ENCODE measurements at places on chromosomes 5 and 9.

- no peak for DNase-seq
These were observed 185.2 kb downstream of the GADD45G start for GRCh38 chr9:89789922-89790510.

- DNase-seq, result no peak
These were observed 307.0 kb downstream of the EFNA5 start for GRCh38 chr5:107363768-107364167.

DNA sequence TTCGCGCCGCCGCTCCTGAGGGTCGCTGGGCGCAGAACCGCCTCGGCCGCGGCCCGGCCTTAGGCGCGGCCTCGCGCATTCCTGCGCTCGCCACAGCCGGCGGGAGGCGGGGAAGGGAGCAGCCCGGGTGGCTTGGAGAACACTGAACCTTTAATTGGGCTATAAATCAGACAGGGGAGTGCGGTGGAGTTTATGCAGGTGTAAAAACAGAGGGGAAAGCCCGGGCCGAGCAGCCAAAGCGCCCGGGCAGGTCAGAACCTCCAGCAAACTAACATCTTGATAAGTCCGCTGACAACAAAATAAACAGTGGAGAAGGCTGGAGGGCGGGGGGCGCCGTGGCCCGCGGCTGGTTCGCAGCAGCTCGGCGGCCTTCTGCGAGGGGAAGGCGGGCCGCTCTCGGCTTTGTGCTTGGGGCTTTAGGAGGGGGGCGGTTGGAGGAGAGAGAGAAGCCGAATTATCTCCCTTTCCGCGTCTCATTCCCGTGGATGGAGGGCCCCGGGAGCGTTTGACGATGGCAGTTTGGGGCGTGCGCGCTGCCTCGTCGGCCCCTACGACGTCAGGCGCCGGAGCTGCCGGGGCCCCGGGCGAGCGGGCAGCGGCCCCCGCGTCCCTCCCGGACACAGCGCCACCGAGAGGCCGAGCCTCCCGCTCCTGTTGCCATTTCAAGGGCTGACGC, 11.3 kb downstream of the FOXD1 start:
- no peak for DNase-seq

DNA sequence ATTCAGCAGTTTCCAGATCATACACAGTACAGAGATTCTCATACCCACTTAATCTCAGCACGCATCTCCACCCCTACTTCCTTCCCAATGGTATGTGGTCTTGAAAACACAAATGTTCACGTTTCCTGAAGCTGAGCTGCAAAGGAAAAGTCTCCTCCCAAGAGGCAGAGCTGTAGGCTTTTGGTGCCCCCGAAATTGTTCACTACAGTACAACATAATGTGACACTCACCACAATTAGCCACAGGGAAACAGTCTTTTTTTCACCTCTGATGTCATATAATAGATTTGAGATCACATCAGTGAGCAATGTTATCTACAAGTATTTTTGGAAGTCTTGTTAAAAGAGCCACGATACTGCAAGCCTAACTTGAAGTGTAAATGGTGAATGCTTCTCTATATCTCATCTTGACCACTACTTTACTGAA, 40.2 kb downstream of the NFIB start:
- no peak for DNase-seq

DNA sequence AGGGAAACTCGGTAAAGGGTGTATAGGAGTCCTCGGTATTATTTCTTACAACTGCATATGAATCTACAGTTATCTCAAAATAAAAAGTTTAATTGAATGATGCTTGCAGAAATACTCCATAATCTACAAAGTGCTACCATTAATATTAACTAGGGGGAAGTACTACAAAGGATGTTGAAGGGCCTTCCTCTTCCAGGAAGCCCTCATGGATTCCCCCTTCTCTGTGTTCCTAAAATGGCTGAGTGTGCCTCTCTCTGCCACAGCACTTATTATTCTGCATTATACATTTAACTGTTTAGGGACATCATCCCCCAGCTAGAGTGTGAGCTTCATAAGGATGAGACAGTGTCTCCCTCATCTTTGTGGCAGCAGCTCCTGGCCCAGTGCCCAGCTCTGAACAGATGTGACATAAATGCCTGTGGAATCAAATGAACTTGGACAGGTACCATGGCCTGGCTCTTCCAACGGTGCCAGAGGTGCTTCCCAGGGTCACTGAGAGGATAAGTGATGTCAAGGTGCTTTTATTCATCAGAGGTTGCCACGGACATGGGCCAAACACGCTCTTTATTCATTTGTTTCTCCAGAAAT, 99.5 kb downstream of the PAX5 start:
- no peak for DNase-seq

GRCh38 chr9:14935106-14935751, 25.0 kb upstream of the FREM1 start:
- DNase-seq, result no peak

DNA sequence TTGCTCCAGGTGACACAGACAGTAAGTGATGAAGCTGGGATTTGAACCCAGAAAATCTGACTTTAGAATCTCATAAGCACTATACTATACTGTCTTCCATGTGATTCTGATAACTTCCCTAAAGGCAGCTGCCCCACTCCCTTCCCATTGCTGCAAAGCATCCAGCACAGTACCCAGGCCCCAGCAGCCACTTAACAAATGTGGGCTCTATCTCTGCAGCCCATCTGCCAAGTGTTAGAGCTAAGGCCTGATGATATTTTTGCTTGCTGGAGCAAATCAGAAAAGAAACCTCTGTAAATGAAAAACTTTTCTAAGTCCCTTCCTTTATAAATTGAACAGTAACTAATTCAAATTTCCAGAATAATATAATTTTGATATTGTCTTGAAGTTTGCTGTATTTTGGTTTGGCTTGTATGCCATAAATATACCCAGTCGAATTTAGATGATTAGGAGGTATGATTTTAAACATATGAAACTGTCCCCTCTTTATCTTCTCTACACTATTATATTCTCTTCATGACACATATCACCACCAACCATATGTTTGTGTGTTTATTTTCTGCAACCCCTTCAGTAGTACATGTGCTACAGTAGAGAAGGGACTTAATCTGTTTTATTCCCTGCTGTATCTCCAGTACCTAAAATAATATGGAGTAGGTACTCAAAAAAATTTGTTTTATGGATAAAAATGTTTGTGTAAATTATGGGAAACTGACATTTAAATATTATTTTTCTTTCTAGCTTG, 63.8 kb downstream of the SMIM15 start:
- DNase-seq, result no peak

GRCh38 chr9:113803811-113804589, 72.1 kb upstream of the ZNF618 start:
- no peak for DNase-seq

DNA sequence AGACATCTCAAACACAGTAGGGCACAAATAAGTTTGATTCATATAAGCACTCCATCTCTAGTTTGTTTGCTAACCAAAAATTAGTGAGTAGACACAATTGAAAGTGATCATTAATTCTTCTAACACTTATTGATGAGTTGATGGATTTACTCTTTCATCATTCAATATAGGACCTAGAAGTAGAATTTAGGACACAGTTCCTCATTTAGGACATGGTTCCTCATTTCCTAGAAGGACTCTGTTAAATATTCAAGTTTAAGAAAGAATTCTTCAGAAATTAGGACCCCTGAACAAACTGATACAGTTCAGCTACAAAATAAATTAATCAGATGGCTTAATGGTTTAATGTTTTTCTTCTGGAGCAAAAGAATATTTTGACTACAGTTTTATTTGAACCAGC, 143.5 kb upstream of the PRR16 start:
- no peak for DNase-seq

DNA sequence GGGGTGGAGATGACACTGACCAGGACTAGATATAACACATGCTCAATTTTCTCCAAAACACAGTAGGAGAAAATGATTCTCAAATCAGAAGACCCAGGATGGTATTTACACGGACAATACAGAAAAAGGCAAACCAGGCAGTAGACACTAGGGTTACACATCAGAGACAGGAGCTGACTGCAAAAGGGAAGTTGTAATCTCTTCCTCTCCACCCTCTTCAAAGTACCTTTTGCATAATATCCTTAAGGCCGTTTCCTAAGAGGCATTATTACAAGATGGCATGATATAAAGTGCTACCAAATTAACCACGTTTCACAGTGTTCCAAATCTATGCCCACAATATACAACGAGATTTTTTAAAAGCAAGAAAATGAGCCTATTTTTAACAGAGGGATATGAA, 39.2 kb downstream of the YIPF5 start:
- no peak for DNase-seq

DNA sequence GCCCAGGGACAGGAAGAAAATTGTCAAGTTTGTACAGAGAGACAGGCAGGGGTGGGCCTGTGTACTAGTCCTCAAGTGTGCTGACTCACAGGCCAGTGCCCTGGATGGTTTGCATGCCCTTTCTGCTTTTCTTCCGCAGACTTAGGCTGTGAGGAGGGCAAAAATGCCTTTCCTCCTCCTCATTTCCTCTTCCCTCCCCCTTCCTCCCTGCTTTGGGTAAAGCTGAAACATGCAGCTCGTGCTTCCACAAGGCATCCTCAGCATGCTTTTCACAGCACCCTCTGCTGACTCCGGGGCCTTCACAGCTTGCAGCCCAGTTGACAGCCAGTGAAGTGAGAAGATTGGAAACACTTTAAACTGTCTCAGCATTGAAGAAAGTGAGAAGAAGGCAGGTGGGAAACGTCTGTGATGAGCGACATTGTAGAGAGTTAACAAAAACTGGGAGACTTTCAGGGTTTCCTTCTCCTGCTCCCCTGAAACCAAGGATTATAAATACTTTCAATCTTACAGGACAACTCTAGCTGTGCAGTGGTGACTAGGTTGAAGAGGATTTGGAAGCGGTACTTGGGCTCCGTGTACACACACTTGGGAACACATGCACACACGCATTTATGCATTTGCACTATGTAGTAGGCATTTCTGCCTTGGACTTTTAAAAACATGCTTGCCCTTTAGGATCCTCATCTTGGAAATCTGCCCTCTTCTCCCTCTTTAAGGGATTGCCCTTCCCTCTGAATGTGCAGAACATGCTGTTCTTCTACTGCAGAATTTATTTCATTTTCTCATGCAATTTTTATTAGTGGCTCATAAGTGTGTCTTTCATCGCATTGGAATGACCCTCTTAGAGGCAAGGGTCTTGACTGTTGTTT, 138.8 kb downstream of the GRIA1 start:
- no peak for DNase-seq

GRCh38 chr5:133627180-133627579, 14.8 kb upstream of the FSTL4 start:
- no peak for DNase-seq

DNA sequence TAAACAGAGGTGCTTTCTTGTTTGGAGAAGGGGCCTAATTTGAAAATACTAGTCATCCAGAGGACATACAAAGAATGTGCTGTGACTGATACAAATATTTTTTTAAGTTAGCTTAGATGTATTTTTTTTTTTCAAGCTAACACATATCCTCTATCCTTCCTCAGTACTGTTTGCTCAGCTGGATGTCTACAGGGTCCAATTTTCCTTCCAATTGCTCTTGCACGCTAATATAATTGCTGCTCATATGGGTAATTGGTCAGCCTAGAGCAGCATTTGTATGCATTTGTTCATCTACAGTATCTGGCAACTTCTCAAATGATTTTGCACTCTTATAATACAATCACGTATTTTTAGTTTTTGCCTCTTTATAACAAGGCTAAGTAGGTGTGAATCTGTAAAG, 84.7 kb downstream of the ZDHHC21 start:
- DNase-seq, result no peak

DNA sequence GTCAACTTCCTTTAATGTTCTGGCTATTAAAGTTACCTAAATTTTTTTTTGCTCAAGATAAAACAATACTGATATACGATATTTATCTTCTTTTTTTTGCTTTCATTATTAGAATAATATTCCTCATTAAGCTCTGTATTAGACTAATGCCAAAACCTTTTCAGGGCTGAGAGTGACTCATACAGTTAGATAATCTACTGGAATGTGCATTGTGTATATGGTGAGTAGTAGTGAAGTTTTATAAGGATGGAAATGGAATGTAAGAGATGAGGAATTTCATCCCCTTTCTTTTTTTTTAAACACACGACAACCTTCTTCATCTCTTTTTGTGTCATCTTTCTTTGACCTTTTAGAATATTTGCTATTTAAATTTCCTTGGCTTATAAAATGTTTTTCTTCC, 268.6 kb downstream of the ISL1 start:
- DNase-seq, result no peak

DNA sequence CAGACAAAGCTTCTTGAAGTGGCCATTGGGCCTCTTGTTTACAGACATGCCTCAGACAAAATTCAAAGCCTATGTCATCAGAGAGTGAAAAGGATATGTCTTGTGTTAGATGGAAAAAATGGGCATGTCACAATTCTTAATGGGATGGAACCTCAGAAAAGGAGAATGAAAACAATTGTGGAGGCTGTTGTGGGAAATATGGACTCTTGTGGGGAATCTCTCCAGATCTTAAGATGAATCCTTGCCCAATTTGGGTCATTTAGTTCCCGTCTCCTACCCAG, 19.5 kb downstream of the SLC22A5 start:
- DNase-seq, result no peak

DNA sequence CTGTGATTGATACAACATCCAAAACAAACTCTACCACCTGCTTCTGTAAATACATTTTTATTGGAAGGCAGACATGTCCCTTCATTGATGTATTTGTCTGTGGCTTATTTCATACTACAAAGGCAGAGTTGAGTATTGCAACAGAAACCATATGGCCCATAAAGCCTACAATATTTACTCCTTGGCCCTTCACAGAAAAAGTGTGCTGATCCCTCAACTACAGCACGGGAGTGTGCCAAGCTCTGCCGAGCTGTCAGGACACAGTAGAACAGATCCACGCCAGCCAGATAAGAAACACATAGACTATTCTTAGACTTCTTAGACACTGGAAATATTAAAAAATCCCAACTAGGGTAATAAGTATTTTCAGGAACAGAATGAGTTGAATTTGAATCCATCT, 13.2 kb downstream of the TICAM2 start:
- no peak for DNase-seq

DNA sequence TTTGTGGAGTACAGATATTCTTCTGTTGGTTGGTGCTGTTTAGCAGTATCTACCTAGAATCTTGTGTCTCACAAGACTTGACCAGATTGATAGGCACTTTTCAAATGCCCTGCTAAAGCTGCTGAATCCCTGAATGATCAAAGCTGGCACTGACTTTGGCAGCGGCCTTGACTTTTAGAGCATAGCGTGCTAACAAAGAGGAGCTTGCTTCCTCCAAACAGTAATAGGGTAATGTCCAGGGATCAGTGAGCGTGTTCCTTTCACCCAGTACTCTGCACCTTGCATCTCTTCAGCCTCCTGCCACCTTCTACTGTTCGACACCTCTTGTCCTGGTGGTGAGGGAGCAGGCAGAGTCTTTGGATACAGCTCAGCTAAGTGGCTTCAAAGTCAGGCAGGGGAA, 100.8 kb downstream of the IQGAP2 start:
- DNase-seq, result no peak

DNA sequence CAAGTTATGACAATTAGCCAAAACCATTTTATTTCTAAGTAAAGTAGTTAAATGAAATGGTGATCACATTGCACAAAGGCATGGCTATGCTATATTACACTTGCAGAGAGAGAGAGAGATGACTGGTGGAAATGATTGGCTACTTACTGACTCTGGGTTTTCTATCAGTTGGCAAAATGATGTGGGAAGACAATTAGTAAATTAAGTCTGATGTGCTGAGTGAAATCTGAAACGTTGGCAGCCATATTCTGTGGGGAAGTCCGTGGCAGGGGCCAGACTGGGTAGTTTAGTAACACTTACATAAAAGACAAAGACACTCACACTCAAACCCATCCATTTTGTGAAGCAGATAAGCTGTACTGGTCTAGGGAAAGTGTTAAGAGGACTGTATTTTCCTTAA, 61.6 kb downstream of the ANXA1 start:
- no peak for DNase-seq
